ENCODE measurements at places on chromosomes 6 and 20. TPM values are rescaled to one million over a fixed set of nuclear protein-coding genes. Genes with fewer than 3 reads are reported as not detected.
A peak's percentile ranks its signal among the peaks of the same experiment; 100 is the strongest.

The BPIFB4 gene
- not detected for total RNA-seq

The POM121L2 gene
- not detected for total RNA-seq

The EPHA7 gene
- not detected for total RNA-seq

The PRR18 gene
- 8.8 TPM for total RNA-seq

The ZNF391 gene
- total RNA-seq, result 1.0 TPM

The EBF4 gene
- total RNA-seq, result 0.13 TPM

DNA sequence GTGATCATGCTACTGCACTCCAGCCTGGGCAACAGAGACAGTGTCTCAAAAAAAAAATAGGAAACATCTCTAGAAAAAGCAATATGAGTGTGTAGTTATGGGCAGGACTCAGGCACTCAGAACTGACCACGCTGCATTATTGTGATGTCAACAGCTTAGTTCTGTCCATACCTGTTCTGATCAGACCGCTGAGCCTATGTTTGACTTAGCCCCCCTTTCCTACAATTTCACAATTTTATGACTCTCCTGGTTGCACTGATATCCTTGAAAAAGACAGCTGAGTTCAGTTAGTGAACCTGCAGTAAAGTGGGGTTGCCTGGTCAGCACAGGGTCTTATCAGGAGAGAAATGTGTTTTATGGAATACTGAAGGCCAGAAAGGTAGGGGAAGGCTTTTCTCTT, 37.8 kb upstream of the PRDM1 start:
- no peak for DNase-seq

GRCh38 chr6:106087548-106088325, 1.6 kb downstream of the PRDM1 start:
- no peak for DNase-seq

- DNase-seq, result peak; percentile 53
Observed at GRCh38 chr6:143449714-143450452, 612 bp downstream of the ADAT2 start.

GRCh38 chr20:61391812-61392520, 139.9 kb downstream of the CDH4 start:
- no peak for DNase-seq

DNA sequence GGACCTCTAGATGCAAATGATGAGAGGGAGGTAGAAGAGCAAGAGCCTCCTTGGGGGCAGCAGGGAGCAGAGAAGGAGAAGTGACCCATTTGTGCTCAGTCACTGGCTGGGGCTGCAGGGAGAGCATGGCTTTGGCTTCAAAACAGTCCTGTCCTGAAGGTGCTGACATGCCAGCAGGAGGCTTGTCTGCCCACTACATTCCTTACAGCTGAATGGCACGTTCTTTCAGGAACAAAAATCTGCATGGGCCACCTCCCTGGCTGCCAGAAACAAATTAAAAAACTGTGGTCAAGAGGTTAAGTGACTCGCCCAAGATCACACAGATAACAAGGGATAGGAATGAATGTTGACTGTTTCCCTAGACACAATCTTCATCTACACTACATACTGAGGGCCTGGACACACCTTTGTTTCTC, 188.8 kb downstream of the HIVEP2 start:
- no peak for DNase-seq

DNA sequence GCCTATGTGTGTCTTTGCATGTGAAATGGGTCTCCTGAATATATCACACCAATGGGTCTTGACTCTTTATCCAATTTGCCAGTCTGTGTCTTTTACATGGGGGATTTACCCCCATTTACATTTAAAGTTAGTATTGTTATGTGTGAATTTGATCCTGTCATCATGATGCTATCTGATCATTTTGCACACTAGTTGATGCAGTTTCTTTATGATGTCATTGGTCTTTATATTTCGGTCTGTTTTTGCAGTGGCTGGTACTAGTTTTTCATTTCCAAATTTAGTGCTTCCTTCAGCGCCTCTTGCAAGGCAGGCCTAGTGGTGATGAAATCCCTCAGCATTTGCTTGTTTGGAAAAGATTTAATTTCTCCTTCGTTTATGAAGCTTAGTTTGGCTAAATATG, 555.2 kb upstream of the BTBD3 start:
- DNase-seq, result no peak

DNA sequence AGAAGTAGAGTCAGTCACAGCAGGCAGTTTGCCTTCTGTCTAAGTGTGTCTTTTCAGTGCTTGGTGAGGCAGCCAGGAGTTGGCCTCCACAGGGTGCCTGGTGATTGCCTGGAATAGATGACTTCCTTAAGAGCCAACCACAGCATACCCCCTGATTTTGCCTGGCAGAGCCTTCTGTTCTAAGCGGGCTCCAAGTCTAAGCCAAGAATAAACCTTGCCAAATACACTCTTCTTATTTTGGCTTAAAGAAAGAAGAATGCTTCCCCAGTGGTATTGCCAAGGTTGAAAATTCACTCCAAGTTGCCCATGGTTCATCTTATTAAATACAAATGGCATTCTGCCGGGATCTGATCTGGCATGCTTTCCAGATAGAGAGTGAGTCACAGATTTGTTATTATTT, 1424.8 kb upstream of the EYS start:
- no peak for DNase-seq

DNA sequence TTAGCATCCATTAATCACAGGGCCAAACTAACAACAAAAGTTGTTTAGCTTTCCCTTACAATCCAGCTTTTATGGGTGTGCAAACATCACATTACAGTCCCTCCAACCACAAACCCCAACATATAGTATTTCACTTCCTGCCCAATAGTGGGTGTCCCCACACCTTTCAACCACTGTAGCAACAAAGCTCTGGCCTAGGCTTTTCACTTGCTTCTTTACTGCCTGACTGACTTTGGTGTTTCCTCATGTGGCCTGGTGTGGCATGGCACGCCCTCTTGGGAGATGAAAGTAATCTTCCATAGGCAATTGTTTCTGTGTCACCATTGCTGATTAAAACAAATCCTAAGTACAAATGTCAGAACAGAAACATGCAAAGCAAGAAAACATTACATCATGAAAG, 46.3 kb downstream of the MCM8 start:
- DNase-seq, result peak; percentile 40

DNA sequence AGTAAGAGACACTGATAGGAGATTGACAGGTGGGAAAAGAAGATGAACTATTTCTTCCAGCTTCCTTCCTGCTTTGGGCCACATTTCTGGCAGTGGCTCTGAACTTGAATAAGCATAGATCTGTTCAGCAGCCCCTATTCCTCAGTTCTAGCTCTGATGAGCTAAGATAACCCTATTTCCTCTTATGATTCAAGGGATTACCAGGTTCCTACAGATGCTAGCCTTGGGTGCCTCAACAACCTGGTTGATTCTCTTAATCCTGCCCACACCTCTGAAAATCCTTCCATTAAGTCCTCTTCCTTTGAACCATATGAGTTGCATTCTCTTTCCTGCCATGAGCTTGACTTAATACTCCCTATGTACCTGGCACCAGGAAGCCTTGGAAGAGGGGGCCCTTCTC, 49.8 kb upstream of the MOCS1 start:
- DNase-seq, result no peak

DNA sequence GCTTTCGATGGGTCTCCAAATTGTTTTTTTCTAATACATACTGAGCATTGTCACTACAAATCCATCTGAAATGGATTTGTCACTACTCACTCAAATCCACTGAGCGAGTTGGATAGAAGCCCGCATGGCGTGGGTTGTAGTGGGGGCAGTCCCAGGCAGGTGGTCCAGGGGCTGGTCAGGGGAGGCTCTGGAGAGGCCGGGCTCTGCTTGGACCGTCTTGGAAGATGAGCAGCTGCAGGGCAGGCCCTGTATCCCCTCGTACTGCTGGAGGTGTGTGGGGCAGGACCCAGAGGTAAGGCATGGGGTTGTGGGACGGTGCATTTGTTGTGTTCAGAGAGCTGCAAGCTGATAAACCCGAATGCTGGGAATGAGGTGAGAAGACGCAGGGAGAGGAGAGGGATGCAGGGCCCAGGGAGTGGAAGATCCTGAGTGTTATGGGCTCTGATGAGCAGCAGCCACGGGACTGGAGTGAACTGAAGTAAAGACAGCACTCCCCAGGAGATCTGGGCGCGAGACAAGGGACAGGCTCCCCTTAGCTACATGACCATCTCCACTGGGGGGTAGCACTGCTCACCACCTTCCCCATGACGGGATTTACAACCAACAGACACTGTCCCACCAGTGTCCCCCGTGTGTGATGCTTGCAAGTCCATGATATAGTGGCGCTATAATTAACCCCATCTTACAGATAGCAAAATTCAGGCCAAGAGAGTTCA, 45.9 kb downstream of the PSMG4 start:
- no peak for DNase-seq

- no peak for DNase-seq
Observed at GRCh38 chr20:54014293-54014926, 56.0 kb downstream of the BCAS1 start.

- no peak for DNase-seq
Observed at GRCh38 chr20:57657535-57658446, 37.6 kb upstream of the ZBP1 start.

DNA sequence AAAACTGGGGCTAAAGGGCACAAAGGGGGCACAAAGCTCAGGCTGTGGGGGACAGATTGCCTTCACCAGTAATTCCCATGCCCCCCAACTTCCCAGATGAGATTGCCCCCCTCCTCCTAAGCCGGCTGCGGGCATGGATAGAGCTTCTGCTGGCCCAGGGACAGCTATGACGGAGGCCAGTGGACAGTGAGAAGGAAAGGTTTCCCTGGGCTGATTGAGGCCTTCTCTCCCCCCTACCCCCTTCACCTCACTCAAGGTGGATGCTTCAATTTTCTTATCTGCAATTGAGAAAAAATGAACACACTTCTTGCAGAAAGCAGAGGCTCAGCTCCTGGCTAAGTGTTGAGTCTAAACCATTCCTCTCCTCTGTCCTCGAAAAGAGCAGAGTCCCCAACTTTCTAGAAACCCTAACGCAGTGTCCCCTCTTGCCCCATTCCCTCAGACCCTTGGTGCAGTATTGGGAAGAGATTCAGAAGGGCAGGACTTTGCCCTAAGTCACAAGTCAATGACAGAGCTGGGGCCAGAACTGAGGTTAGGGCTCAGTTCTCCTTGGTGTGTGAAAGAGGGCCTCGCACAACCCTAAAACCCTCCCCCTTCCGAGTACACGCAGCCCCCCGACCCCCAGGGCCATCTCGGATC, 808 bp downstream of the SDC4 start:
- DNase-seq, result no peak

Data from GM12878 (cell line).